Eye (tissue), 1 donor: ENCODE measurements at places on chromosomes 5 and 9.

DNA sequence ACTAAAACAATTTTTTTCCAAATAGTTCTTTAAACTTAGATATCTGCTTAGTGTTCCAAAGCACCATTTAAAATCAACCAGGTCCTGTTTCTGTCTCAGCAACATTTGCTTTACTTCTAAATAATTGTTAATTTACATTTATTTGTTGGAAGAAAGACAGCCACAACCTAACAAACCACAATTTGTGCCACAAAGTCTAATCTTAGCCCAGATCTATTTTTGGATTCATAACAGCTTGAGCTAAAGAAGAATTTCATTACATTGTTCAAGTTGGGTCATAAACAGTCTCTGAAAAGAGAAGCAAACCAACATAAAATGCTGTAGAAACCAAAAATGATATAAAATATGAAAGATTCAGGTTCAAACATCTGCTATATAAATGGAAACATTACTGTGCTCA lies 24.4 kb downstream of the MLLT3 start:
- no peak for DNase-seq

- DNase-seq: no peak
Measured at GRCh38 chr9:100287186-100287585, 65.6 kb downstream of the TEX10 start.

- no peak for DNase-seq
Measured at GRCh38 chr9:136484153-136485048, 1.6 kb upstream of the SEC16A start.

GRCh38 chr9:137620581-137620980 lies 1.8 kb downstream of the EHMT1 start:
- no peak for DNase-seq

DNA sequence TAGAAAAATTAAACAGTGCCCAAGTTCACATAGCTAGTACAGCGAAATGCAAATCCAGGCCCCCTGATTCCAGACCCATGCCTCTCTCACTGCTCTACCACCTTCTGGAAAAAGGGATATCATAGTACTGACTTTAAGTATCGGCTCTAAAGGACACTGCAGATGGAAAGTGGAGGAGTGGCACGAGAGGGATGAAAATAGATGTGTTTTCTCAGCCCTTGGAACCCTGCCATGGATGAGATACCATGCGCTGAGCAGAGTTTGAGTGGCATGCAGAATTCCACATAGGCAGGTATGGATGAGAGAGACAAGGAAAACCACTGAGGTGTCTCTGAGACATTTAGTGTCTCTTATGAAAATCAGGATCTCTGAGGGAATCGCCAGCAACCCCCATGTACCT lies 18.8 kb downstream of the CKMT2 start:
- DNase-seq: no peak

DNA sequence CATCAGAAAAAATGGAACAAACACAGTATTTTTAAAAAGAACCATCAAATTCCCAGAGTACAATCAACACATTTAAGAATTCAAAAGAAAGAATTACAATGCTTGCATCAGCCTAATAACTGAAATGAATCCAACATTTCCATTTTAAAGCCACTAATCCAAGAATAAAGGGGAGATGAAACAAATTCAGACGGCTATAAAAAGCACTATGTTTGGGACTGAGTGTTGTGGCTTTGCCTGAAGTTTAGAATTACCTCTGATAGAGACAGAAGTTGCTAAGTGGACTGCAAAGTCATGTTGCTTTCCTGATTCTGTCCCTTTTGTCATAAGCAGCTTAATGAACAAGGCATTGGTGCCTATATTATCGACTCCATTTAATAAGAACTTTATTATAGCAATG lies 135.4 kb upstream of the RGMB start:
- DNase-seq: no peak

DNA sequence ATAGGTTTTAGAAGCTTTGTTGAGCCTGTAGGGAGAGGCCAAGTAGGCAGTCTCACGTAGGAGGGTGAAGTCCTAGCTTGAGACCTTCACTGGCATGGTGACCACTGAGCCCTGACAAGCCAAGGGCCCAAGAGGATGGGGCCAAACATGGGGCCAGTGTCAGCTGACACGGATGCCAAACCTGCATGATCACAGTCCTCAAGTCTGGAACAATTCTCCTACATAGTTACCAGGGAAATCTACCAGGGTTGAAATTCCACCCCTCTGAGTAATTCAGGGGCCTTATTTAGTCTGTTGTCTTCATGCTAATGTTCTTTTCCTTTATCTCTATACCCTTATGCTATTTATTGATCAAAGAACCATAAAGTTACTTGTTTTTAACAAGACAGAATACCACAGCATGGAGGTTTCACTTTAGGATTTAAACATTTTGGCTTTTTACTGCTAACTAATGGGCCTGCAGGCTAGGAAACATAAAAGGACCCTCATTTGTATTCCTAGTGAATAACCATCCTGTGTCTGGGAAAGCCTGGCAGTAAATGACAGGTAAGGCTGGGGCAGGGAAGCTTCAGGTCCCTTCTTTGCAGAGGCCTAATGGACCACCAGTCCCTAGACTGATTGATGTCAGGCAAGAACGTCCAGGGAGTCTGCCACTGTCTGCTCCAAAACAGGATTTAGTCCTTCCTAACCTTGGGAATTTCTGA lies 140.8 kb downstream of the FGF1 start:
- DNase-seq: no peak
